ENCODE measurements at places on chromosomes 13 and 19.

DNA sequence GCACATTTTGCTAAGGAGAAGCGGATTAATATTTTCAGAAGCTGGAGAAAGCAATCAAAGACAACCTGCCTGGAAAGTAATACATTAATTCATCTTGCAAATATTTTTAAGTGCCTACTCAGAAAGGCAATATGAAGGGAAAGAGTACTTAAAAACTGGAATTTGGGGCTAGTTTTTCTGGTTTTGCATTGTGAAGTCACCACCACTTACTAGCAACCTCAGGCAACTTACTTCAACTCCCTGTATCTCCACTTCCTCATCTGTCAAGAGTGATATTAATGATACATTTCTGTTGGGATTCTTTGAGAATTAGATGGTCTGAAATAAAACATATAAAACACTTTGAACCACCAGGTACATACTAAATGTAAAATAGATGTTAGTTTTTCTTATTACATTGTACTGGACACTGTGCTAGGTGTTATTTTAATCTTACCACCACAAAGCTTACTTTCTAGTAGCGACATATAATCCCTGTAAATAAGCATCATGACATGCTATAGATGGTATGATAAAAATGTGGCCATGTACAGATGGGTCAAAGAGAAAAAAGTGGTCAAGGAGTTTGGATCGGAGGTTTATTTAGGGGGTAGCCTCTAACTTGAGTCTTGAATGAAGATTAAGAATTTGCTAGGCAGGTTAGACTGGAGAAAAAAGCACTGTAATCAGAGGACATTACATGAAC is 101.2 kb downstream of the SPRY2 start:
- no peak for DNase-seq

DNA sequence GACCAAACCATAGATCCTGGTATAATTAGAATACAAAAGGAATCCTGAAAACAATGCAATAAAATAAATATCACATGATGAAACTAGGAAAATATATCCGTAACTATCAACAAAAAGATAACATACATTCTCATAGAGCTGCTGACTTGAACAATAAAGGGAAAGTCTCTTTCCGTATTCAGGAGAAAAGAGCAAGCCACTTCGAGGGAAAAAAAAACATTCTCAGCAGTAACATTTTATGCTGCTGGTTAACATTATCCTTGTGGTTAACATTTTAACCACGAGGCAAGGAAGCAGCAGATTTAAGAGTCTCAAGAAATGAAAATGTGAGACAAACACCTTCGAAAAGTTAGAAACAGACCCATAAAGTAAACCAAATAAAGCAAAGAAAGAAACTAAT is 25.8 kb downstream of the NALCN start:
- DNase-seq: no peak

DNA sequence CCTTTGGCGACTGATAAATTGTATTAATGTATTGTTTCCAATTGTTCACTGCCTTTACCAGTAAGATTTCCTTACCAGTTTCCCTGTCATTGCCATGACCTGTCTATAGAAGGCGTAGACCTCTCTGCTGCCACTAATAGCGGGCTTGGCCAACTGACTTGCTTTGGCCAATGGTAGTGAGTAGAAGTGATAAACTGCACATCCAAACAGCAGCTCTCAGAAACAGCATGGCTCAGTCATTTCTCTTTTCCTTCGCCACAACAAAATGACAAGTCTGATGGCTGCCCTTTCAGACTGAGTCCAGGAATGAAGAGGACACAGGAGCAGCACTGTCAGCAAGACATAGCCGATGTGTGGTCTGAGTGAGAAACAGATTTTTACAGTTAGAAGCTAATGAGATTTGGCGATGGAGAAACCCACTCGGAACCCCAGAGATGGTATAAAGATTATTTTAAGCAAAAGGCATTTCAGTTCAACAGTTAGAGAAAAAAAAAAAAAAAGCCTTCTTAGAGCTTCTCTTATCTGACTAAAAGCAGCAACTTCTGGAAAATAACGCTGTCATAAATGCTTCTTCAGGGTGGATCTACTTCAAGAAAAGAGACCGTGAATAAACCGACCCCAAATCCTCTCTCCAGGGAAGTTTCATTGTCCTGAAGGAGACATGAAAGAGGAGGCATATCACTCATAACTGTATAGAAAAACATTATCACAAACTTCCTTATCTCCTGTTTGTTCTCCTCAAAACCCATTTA is 42.0 kb upstream of the TM9SF2 start:
- no peak for DNase-seq

DNA sequence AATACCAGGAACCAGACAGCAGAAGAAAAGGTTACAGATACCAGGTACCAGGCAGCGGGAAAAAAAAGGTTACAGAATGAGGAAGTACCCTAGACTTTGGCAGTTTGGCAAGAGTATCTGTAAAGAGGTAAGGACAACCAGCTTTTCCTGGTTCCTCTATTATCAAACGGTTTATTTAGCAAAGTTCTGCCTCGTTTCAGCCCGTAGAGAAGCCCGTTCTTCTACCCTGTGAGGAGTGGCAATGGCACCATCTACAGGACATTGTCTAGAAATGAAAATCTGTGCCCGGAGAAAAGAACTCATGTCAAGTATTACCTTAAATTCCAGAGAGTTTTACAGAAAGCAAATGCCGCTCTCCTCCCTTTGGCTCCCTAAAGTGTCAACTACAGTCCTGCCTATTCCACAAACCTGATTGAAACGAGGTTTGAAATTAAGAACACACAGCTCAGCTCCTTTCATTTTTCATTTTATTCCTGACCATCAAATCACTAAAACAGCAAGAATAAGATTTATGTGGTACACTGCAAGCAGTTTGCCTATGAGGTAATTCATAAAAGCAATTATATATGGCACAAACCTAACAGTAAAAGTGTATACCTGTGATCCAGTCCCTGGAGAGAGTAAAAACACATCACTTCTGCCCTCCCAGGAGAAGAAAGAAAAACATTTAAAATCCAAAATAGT is 226.3 kb downstream of the SLC7A1 start:
- no peak for DNase-seq

DNA sequence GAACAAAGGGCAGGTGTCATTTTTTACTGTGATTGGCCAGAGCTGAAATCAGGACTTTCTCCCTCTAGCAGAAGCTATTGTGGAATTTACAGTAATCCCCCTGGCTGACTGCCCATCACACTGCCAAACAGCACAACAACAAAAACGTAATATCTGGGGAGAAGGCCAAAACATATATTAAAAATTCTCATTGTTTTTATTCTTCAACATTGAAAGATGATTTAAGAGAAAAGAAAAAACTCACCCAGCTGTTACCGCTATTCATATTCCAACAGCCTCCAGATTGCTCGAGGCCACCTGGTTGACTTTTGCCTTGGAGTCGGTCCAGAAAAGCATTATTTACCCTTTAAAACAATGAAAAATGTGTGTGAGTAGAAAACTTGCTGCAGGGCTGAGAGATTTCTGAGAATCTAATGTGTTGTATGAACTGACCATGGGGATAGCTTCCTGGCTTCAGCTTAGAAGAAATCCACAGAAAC is 97.2 kb downstream of the EPSTI1 start:
- no peak for DNase-seq

DNA sequence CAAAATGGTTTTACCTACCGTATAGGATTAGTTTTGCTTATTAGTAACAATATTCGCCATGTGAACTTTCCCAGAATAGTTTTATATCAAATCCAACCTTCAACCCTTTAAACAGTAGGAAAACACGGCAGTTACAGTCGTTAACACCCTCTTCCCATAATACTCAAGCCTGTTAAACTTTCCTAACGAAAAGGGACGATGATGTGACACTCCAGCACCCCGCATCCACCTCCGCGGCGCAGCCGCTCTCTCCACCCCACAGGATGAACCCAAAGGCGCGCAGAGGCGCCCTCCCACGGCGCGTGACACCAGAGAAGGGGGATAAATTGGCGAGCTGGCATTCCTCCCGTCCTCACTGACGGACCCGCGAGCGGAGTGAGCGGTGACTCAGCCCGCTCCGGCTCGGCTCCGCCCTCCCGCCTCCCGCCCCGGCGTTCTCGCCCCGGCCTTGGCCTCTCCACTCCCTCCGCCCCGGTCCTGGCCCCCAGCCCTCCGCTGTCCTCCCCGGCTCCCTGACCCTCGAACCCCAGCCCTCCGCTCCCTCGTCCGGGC is 665 bp downstream of the TUBGCP3 start:
- peak; percentile 53 for DNase-seq

DNA sequence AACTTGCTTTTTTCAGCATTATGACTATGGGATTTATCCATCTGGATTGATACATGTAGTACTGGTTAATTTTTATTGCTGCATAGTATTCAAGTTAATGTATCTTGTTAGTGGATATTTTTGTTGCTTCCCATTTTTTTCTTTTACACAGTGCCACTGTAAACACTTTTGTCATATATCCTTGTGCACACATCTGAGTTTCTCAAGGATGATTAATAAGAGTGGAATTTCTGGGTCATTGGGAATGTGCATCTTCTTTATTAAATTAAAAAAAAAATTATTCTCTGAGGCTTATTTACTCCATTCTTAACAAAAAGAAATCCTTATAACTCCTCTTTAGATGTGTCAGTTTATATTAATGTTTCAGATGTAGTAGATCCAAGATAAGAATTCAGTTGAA is 27.3 kb downstream of the B3GLCT start:
- DNase-seq: no peak

GRCh38 chr13:93786846-93787489 is 560.4 kb downstream of the GPC6 start:
- DNase-seq: no peak

- no peak for DNase-seq
These were observed 29.0 kb upstream of the SLITRK6 start for GRCh38 chr13:85828094-85828684.

DNA sequence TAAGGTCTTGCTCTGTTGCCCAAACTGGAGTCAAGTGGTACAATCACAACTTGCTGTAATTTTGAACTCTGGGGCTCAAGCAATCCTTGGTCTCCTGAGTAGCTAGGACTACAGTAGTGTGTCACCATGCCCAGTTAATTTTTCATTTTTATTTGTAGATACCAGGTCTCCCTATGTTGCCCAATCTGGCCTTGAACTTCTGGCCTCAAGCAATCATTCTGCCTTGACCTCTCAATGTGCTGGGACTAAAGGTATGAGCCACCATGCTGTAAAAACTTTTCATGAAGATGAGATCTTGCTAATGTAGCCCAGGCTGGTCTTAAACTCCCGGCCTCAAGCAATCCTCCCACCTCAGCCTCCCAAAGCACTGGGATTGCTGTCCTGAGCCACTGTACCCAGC is 15.1 kb upstream of the NAA16 start:
- DNase-seq: no peak

DNA sequence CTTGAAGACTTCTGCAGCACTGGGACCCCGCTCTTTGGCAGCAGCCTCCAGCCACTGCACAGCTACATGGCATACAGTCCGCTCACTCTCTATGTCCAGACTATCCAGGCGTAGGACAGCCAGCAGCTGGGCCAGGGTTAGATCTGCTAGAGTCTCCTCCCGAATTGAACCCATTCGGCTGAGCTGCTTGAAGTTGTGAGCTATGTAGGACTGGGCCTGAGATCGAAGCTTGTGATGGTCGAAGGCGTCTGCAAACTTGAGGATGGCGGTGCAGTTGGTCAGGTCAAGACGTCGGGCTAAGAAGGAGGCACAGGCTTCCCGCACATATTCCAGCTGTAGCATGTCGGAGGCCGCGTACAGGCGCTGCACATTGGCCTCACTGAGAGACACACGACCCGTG is 900 bp downstream of the KBTBD7 start:
- DNase-seq: no peak

DNA sequence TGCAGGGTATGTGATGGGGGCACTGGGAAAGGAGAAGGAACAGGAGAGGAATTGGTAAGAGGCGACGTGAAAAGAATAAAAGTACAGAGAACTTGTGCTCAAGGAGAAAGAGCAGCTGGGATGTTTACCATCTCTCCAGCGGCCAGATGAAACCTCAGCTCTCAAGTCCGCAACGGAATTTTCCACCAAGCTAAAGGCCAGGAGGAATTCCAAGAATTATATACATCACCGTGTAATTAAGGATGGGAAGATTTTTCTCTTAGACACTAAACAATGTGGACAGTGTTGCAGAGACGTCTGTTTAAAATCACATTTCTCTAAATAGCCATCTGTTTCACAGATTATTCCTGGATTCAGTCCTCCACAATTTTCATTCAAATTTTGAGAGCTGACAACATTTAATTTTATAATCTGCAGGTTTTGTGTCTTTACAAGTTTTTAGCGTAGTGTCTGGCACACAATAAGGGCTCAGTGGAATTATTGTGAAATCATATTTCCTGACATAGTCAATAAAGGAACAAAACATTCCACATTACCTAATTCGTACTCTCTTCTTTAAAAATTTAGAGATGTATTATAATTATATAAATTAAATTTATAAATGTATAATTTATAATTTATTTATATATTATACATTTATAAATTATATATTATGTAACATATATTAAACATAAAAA is 23.0 kb upstream of the USP29 start:
- DNase-seq: no peak

DNA sequence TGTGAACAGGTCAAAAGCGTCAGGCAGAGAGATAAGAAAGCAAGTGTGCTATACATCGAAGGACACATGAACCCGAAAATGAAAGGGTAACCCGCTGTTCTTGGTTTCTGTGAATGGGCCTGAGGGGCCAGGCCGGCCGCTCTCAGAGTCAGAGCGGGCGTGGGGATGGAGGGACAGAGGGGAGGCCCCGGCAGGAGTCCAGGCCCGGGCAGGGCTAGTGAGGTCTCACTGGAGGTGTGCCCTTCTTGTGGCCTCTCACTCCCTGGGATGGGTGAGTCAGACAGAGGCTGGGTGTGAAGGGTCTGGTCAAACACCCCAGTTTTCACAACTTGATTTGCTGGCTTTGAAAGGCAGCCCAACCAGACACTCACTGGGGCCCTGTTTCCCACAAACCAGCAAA is 17.4 kb upstream of the NDUFS7 start:
- no peak for DNase-seq

- DNase-seq: no peak
These were observed 202.7 kb downstream of the SHISA2 start for GRCh38 chr13:25848812-25849745.

GRCh38 chr13:106685143-106685542 is 117.2 kb upstream of the ARGLU1 start:
- no peak for DNase-seq

- DNase-seq: no peak
These were observed 2.8 kb upstream of the GSK3A start for GRCh38 chr19:42245231-42245630.

- DNase-seq: no peak
These were observed 42.6 kb downstream of the CRTC1 start for GRCh38 chr19:18725841-18726770.

- no peak for DNase-seq
These were observed 113.8 kb downstream of the TBC1D4 start for GRCh38 chr13:75368167-75368566.

- peak; percentile 69 for DNase-seq
These were observed 966 bp downstream of the JUNB start for GRCh38 chr19:12792051-12792852.

DNA sequence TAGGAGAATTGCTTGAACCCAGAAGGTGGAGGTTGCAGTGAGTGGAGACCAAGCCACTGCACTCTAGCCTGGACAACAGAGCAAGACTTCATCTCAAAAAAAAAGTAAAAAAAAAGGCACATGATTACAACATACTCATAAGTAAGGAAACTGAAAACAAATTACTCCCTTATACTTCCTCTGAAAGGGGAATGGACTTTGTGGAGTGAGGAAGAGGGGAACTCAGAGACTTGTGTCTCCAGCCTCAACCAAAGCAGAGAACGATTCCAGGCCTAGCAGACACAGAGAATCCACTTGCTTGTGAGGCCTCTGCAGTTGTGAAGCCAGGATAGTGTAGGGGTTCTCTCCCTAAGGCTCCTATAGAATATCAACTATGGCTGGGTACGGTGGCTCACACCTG is 4.3 kb upstream of the LATS2 start:
- DNase-seq: no peak
